ENCODE measurements at places on chromosomes 11 and 22. TPM values are rescaled to one million over a fixed set of nuclear protein-coding genes. Genes with fewer than 3 reads are reported as not detected.

GRCh38 chr11:125370561-125371389 lies 125.3 kb downstream of the FEZ1 start:
- H3K4me1 ChIP-seq: no peaks in the 10 kb centered on the region
- no peaks in the 10 kb centered on the region for H3K36me3 ChIP-seq
- H3K27ac ChIP-seq: no peak overlapping the region
- no peaks in the 10 kb centered on the region for H3K27me3 ChIP-seq

The PRRG4 gene
- total RNA-seq: 0.09 TPM

The HDAC10 gene
- total RNA-seq: 128 TPM

DNA sequence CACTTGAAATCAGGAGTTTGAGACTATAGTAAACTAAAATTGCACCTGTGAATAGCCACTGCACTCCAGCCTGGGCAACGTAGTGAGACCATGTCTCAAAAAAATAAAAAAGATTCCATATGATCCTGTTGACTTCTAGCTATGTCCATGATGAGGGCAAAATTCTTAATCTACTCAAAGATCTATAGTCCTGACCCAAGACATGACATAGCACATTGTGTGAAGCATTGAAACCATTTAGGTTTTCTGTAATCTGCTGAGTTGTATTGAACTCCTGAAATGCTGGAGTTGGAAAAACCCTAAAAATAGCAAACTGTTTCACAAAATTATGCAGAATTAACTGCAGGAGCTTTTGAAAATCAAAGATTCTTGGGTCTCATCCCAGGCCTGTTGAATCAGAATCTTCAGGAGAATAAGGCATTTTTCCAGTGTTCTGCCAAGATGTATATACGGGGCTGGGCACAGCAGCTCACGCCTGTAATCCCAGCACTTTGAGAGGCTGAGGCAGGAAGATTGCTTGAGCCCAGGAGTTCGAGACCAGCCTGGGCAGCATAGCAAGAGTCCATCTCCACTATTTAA lies 29.8 kb upstream of the LDHA start:
- no peak overlapping the region for H3K27ac ChIP-seq
- no peak overlapping the region for H3K4me3 ChIP-seq
- H3K4me1 ChIP-seq: peaks cover 2% of the 10 kb centered on the region
- DNase-seq: no peak
- H3K27me3 ChIP-seq: no peaks in the 10 kb centered on the region

GRCh38 chr11:105148241-105148640 lies 8.7 kb upstream of the CARD18 start:
- no peaks in the 10 kb centered on the region for H3K36me3 ChIP-seq
- no peak overlapping the region for H3K27ac ChIP-seq
- H3K27me3 ChIP-seq: no peaks in the 10 kb centered on the region
- H3K4me3 ChIP-seq: no peak overlapping the region
- H3K4me1 ChIP-seq: no peaks in the 10 kb centered on the region

DNA sequence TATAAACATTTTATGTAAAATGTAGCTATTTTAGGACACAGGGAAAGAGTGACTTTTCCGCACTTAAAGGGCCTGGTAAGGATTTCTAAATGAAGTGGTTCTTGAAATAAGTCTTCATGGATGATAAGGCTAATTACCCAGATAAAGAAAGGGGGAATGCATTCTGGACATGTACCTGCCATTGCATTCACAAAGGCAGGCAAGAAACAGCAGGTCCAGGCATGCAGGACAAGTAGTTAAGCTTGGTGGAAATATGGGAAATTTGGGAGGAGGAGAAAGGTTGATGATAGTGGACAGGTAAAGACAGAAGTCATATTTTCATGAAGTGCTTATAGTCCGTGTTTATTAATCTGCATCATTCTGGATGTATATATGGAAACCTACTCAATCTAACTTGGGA lies 621.2 kb downstream of the NTM start:
- H3K27ac ChIP-seq: no peak overlapping the region
- no peak overlapping the region for H3K4me3 ChIP-seq
- no peaks in the 10 kb centered on the region for H3K36me3 ChIP-seq
- H3K4me1 ChIP-seq: no peaks in the 10 kb centered on the region

GRCh38 chr22:19048531-19048930 lies 73.7 kb downstream of the DGCR2 start:
- H3K27me3 ChIP-seq: no peaks in the 10 kb centered on the region
- DNase-seq: no peak
- no peaks in the 10 kb centered on the region for H3K4me1 ChIP-seq
- peaks cover 87% of the 10 kb centered on the region for H3K36me3 ChIP-seq

DNA sequence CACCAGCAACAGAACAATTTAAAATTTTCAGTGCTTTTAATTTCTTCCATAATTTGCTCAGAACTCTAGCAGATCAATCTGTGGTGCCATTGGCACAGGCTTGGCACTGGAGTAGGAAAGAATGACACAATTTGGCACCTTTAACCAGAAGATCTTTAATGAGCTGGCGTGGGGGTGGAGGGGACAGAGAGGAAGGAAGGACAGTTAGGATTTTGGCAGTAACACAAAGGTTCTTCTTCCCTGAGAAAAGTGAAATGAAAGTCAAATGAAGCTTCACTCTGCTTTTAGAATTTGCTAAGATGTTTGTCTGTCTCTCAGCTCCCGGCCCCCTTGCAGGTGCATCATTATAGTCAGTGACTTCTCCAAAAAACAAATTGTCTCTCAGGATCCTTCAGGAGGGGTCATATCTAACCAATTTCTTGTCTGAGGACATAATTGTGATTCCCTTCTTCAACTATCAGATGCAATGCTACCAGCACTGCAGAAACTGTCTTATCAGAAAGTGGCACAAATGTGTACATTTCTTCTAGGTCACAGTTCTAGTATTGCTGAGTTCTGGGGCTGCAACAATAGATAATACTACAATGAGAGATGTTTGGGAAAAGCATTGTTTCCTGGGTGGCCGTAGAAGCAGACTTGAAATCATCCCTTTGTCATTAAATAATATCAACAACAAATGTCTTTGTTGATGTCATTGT lies 66.8 kb downstream of the CSTPP1 start:
- H3K27me3 ChIP-seq: no peaks in the 10 kb centered on the region
- no peak overlapping the region for H3K27ac ChIP-seq
- no peak for DNase-seq
- no peaks in the 10 kb centered on the region for H3K36me3 ChIP-seq
- peaks cover 2% of the 10 kb centered on the region for H3K4me1 ChIP-seq
- H3K4me3 ChIP-seq: no peak overlapping the region

GRCh38 chr11:38221295-38221694 lies 1623.3 kb upstream of the RAG2 start:
- no peaks in the 10 kb centered on the region for H3K27me3 ChIP-seq
- H3K4me1 ChIP-seq: no peaks in the 10 kb centered on the region
- no peak overlapping the region for H3K27ac ChIP-seq
- no peak for DNase-seq
- no peak overlapping the region for H3K4me3 ChIP-seq
- no peaks in the 10 kb centered on the region for H3K36me3 ChIP-seq

GRCh38 chr11:13841393-13841792 lies 121.1 kb upstream of the SPON1 start:
- H3K27ac ChIP-seq: no peak overlapping the region
- no peaks in the 10 kb centered on the region for H3K36me3 ChIP-seq
- no peaks in the 10 kb centered on the region for H3K27me3 ChIP-seq
- DNase-seq: no peak

The IGSF22 gene
- 3.2 TPM for total RNA-seq

- H3K27me3 ChIP-seq: no peaks in the 10 kb centered on the region
- no peak for DNase-seq
- no peak overlapping the region for H3K4me3 ChIP-seq
- no peak overlapping the region for H3K27ac ChIP-seq
- H3K4me1 ChIP-seq: no peaks in the 10 kb centered on the region
Observed at GRCh38 chr11:34926101-34926830, 9.8 kb downstream of the PDHX start.

- no peak for DNase-seq
- no peaks in the 10 kb centered on the region for H3K36me3 ChIP-seq
- no peak overlapping the region for H3K27ac ChIP-seq
- H3K4me3 ChIP-seq: no peak overlapping the region
Observed at GRCh38 chr22:48523761-48524160, 1303.9 kb downstream of the BRD1 start.

- H3K27me3 ChIP-seq: no peaks in the 10 kb centered on the region
- no peaks in the 10 kb centered on the region for H3K36me3 ChIP-seq
- no peak for DNase-seq
- H3K4me3 ChIP-seq: no peak overlapping the region
- H3K27ac ChIP-seq: no peak overlapping the region
Observed at GRCh38 chr11:97158243-97158642, 768.4 kb downstream of the JRKL start.

DNA sequence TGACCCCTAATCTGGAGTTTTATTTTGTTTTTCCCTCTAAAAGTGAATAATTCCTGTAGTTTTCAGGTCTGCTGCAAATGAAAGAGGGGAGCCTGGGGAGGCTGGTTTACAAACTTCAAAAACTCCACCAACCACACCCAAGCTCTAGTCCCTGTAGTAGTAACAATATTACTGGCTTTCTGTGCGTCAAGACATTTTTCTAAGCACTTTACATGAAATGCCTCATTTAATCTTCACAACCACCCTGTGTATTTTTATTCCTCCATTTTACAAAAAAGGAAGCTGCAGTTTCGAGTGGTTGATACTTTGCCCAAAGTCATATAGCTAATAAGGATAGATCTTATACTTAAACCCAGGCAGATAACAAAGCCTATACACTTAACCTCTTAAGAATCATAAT lies 23.5 kb downstream of the CTNND1 start:
- H3K27ac ChIP-seq: no peak overlapping the region
- H3K4me1 ChIP-seq: peaks cover 3% of the 10 kb centered on the region
- no peak for DNase-seq
- H3K27me3 ChIP-seq: no peaks in the 10 kb centered on the region

DNA sequence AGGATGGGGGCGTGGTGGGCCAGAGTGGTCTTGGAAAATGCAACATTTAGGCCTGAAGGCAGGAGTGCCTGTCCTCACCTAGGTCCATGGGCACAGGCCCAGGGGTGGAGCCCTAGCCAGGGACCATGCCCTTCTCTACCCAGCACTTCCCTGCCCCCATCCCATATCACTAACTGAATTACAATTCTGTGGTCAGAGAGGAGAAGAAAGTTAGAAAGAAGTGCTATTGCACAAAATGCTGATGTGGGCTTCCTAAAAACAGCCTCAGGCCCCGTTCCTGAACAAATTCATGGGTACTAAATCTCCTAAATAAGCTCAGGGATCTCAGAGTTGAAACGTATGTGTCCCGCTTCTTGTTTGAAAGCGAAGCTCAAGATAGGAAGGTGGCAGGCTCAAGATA lies 3.5 kb upstream of the ASRGL1 start:
- no peak for DNase-seq
- H3K4me3 ChIP-seq: no peak overlapping the region
- peaks cover 13% of the 10 kb centered on the region for H3K4me1 ChIP-seq
- no peak overlapping the region for H3K27ac ChIP-seq
- H3K36me3 ChIP-seq: no peaks in the 10 kb centered on the region
- no peaks in the 10 kb centered on the region for H3K27me3 ChIP-seq

DNA sequence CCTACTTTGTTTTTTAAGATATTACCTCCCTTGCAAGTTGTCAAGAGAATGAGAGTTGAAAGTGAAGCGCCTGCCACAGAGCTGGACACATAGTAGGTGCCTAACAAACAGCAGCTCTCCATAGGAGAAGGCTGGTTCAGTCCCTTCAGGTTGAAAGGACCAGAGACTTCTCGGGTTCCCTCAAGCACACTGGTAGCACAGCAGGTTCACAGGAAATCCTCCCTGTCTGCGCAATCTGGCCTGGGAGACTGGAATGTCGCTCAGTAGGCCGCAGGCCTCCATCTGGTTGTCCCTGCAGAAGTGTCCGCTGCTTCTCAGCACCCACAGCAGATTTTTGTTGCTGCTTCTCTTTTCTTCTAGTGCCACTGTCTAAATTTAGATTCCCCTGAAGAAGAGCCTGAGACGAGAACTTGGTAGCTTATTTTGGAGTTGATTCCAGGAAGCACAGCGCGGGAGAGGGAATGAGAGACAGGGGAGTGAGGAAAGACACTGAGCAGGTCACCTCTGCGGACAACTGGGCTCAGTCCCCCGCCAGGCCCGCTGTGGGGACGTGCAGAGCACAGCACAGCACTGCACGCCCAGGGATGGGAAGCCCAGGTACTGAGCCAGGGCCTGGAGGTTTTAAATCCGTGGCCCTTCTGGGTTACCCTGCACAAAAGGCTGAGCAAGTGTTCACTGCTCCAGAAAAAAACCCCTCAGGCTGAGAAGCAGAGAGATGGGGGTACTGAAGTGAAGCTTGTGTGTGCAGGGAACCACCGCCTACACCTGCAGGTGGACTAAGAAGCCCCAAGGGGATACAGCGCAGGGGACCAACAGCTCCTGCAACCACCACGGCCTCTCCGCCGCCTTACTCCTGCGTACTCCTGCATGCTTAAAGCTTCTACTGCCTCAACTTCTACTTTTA lies 31.6 kb downstream of the RBX1 start:
- no peak for DNase-seq
- no peaks in the 10 kb centered on the region for H3K27me3 ChIP-seq
- H3K27ac ChIP-seq: no peak overlapping the region
- H3K4me3 ChIP-seq: no peak overlapping the region

GRCh38 chr11:119745112-119745511 lies 16.1 kb upstream of the NECTIN1 start:
- no peaks in the 10 kb centered on the region for H3K36me3 ChIP-seq
- H3K4me3 ChIP-seq: no peak overlapping the region
- H3K4me1 ChIP-seq: no peaks in the 10 kb centered on the region
- H3K27ac ChIP-seq: no peak overlapping the region

GRCh38 chr22:16774911-16775500 lies 50.2 kb downstream of the XKR3 start:
- no peak for DNase-seq
- H3K27me3 ChIP-seq: no peaks in the 10 kb centered on the region
- H3K4me3 ChIP-seq: no peak overlapping the region
- no peaks in the 10 kb centered on the region for H3K36me3 ChIP-seq

The TEX54 gene
- total RNA-seq: not detected

The OR4C13 gene
- not detected for total RNA-seq

DNA sequence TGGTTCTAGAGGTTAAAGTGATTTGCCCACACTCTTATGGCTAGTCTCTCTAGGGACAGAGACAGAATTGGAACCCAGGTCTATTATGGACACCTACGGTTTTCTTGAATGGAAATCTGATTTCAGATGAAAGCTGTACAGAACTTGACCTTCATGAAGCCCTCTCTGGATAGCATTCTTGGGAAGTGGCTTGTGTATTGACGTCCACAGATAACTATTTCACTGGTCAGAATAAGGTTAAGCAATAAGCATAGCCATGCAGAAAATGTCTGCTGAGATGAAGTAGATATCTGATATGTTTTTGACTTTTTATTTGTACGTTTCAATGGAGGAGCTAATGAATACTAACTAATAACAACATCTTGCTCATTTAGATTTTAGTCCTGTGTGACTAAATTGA lies 1.1 kb downstream of the TLCD5 start:
- peaks cover 34% of the 10 kb centered on the region for H3K27me3 ChIP-seq
- no peak overlapping the region for H3K27ac ChIP-seq
- no peaks in the 10 kb centered on the region for H3K36me3 ChIP-seq
- DNase-seq: no peak
- no peak overlapping the region for H3K4me3 ChIP-seq
- H3K4me1 ChIP-seq: peaks cover 8% of the 10 kb centered on the region

GRCh38 chr11:73974604-73975478 lies 7.8 kb downstream of the UCP2 start:
- H3K4me1 ChIP-seq: peaks cover 100% of the 10 kb centered on the region
- H3K36me3 ChIP-seq: peaks cover 29% of the 10 kb centered on the region
- peak overlapping the region; percentile 27 for H3K4me3 ChIP-seq
- H3K27me3 ChIP-seq: no peaks in the 10 kb centered on the region
- peak overlapping the region; percentile 80 for H3K27ac ChIP-seq
- DNase-seq: no peak

The DEUP1 gene
- total RNA-seq: not detected
